Naive thymus-derived CD8-positive, alpha-beta T cell (primary cell): ENCODE measurements at places on chromosomes 1 and 21. TPM values are rescaled to one million over a fixed set of nuclear protein-coding genes. Genes with fewer than 3 reads are reported as not detected.

- DNase-seq = no peak
Observed at GRCh38 chr1:7403265-7404045, 367.6 kb upstream of the VAMP3 start.

DNA sequence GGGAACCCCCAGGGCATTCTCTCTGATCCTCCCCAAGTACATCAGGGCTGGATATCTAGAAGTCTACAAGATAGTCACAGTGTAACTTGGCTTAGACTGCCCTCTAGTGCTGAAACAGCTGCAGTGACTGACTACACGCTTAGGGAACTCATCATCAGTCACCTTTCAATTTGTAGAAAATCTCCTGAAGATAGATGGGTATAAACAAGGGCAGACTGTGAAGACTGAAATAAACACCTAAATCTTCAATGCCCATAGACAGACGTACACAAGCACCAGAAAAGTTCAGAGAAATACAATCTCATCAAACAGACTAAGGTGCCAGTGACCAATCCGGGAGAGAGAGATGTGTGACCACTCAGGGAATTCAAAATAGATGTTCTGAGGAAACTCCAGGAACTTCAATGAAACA, 46.6 kb downstream of the PACC1 start:
- peak; percentile 51 for DNase-seq

DNA sequence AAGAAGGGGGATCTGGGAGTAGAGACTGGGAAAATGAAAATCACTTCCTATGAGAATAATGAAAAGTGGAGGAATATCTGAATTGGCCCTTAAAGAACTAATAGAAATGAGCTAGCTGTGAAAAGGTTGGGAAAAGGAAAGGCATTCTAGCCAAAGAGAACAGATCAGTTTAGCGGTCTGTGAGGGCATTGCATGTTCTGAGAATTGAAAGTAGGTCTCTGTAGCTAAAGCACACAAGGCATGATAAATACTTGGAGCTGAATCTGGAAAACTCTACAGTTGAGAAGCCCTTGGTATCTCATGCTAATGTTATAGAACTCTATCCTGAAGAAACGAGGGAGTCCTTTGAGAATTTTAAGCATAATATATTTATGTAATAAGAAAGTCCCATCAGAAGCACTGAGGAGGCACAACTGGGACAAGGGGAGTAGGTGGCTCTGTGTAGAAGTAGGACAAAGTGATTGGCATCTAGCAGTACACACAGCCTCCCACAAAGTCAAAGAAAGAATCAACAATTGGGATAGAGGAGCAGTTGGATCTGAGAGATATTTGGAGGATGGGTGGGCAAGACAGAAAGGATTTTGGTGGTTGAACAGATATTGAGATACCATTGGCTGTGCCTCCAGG, 78.7 kb downstream of the GREM2 start:
- DNase-seq = no peak

GRCh38 chr1:54471588-54471987, 65.4 kb upstream of the SSBP3 start:
- no peak for DNase-seq

Gene LRRC38
- not detected for total RNA-seq

Gene CYP4X1
- not detected for total RNA-seq

- no peak for DNase-seq
Observed at GRCh38 chr1:34711485-34711884, 43.4 kb upstream of the GJB5 start.

DNA sequence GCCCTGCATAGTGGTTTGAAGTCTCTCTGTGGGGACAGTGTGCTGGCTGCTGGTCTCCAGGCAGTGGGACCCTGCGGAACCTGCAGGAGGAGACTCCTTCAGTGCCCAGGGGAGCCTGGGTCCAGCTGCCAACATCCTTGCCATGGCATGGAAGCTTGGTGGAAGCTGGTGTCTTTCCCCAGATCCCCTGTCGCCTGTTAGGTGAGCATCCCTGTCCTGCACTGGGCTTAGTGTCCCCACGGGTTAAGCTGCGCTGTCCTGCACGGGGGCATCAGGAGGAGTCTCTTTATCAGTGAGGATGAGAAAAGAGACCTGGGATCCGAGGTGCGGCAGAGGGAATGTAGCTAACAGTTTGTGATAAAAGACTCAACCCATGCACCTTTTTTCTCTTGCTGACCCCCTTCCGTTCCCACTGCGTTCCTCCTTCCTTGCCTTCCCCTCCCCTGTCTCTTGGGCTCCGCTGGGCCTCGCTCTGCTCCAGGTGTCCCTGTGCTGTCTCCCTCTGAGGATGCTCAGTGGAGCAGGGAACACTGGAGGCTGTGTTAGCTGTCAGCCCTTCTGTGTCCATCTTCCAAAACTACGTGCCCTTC, 59.3 kb downstream of the SLC37A1 start:
- no peak for DNase-seq

DNA sequence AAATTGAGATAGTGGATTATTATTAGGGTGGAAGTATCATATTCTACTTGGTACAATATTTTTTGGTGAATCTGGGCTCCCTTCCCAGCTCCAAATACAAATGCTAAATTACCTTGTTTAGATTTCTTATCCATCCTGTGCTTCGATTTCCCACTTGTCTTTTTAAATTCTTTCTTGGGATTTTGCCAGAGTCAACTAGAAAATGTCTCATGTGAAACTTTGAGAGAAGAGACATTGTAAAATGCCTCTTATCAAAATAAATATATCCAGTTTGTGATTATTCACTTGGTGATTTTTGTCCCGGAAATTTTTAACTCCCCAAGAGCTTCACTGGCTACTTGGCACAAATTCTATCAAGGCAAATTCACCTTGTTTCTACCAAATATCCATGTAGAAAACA, 202.0 kb downstream of the FMN2 start:
- DNase-seq = no peak

Gene ATAD3B
- total RNA-seq = 50.9 TPM

DNA sequence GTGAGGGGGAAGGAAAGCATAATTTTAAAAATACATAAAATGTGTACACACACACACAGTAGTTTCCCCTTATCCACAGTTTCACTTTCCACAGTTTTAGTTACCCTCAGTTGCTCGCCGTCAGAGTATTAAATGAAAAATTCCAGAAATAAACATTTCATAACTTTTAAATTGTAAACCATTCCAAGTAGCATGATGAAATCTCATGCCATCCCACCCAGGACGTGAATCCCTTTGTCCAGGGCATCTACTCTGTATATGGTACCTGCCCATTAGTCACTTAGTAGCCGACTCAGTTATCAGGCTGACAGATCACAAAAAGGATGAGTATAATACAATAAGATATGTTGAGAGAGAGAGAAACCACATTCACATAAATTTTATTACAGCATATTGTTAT, 36.2 kb downstream of the EPS15 start:
- DNase-seq = no peak

- no peak for DNase-seq
Observed at GRCh38 chr1:94413311-94413710, 4.9 kb upstream of the ABCD3 start.
